ENCODE measurements at places on chromosomes 16 and 17.

GRCh38 chr17:9371019-9371418 lies 204.6 kb downstream of the STX8 start:
- DNase-seq: no peak

GRCh38 chr16:17072104-17072503 lies 398.7 kb downstream of the XYLT1 start:
- DNase-seq: no peak

DNA sequence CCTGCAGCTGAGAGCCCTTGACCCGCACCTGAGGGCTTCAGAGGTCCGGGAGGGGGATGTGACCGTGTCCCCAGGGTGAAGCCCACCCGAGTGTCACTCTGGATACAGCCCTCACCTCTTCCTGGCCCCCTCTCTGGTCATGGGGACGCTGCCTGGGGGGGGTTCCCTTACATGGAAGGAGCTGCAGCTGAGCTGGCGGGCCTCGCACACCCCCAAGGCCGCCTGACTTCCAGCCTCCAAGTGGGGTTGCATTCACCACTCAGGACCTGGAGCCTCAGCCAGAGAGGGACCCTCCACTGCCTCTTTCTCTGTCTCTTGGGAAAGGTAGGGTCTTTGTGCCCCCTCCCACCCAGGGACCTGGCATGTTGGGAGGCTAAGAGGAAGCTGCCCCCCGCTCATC lies 284.6 kb downstream of the SEC14L1 start:
- no peak for DNase-seq

DNA sequence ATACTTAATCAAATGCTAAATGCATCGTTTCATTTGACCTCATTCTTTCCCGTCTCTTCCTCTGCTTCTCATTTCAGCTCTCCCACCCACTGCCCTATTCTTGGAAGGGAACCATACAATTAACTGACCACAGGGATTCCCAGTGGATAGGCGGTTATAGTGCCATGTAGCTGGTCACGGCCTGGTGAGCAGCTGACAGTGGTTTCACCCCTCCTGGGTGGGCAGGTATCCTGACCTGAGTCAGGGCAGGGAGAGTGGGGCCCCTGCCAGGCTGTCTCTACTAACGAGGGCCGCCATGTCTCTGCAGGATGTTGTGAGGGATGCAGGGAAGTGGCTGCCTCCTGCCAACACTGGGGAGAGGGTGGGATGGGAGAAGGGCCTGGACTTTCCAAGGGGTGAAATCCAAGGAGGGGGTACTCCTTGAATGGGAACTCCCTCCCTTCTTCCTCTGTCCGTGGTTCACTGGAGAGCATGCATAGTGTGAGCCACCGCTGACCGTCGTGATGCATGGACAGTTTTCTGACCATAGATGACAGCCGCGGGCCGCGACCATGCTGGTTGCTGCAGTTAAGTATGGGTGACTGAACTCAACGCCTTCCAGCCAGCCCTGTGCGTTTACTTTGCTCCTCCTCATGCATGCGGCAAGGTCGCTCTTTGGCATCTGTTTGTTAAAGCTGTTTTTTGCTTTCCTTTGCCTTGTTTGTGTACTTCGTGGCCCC lies 95.9 kb downstream of the RPTOR start:
- DNase-seq: no peak
